ENCODE measurements at places on chromosomes 1 and 21.

DNA sequence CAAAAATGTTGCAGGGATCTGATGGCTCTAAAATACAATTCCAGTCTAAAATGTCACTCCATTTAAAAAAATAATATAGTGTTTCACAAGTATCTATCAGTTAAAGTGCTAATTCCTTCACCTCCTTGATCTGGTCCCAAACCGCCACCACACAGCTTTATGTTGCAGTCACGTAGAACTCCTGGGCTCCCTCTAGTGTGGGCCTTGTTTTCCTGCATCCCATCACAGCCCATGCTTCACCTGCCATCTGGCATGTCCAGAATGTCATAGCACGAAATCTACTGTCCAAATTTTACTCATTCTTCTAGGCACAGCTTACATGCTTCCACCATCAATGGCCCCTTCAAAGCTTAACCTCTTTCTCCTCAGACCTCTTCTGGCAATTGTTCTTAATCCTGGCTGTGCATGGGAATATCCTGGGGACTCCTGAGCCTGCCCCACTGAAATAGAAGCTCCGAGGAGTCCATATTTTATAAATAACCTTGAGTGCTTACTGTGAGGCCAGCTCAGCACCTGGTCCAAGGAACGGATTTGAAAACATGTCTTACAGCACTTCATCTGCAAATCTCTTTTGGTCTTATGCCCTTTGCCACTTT is 15.5 kb downstream of the FYB2 start:
- DNase-seq = peak; percentile 22

DNA sequence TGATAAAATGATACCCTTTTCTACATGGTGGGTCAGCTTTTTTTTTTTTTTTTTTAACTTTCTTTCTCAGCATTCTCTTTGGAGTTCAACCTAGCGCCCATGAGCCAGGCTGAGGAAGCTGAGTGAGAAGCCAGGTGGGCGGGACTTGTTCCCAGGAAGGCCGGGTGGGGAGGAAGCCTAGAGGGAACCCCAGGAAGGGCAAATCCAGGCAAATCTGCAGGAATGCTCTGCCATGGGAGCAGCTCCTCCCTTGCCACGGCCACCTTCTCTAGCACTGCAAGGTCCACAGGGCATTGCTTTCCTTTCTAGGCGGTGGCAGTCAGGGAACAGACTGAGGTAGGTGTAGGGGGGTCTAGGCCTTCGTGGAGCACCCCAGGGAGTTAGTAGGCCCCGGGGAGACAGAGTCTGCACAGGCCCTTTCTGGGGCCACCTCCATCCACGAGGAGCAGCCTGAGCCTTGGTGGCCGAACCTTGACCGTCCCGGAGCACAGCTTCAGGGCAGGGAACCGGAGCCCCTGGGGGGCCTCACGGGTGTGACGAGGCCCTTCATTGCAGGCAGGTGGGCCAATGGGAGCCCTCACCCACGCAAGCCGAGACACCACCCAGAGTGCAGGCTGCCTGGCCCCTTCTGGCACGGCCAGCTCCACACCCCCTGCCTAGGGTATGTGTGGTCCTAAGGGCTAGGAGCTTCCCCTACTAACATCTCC is 18.2 kb upstream of the CCDC27 start:
- DNase-seq = no peak

- no peak for DNase-seq
Observed at GRCh38 chr1:43279161-43279560, 6.2 kb downstream of the C1orf210 start.

DNA sequence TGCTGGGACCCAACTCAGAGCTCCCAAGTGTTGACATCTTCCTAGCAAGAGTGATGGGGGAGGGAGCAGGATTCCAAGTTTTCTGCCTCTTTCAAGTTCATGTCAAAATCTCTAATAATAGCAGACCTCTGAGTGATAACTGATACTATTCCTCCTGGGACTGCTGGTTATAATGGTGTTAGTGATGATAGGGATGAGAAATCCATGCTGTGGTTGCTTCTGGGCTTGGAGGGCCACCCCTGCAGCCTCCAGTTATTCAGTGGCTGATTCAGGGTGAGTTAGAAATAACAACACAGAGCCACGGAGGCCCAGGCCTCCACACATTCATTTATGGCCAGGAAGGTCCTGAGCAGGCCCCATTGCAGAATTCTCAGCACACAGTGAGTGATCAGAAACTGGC is 40.6 kb upstream of the ARTN start:
- no peak for DNase-seq

- no peak for DNase-seq
Observed at GRCh38 chr1:202405928-202406327, 57.4 kb downstream of the PPP1R12B start.

DNA sequence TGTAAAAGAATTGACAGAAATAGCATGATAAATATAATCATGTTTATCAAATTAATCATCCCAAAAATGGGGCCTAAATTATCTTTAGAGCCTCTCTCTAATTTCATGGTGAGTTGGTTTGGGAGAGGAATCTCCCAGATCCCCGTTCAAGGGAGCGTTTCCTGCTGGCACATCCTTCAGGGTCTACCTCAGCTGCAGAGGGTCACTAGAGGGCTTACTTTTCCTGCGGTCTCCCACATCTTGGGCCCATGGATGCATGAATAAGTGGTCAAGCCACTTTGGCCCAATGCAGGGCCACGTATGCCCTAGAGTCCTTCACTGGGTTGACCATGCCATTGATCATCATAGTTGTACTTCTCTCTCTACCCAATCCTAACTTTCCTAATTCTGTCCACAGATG is 164.1 kb downstream of the USP25 start:
- DNase-seq = no peak

DNA sequence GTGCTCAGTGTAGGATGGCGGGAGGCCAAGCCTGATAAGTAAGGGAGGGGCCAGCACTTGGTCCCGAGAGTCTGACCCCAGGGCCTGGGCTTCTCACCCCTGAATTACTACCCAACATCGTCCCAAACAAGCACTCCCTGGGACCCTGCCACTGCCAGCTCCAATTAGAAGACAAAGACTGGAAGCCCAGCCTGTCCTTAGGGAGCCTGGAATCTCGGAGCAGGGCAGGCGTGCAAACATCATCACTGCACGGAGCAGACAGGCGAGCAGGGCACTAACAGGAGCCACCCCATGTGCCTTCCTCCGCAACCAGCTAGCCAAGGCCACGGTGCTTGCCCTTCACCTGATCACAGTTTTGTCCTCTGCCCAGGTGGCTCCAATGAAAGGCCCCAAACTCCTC is 23.2 kb downstream of the KCNAB2 start:
- no peak for DNase-seq

DNA sequence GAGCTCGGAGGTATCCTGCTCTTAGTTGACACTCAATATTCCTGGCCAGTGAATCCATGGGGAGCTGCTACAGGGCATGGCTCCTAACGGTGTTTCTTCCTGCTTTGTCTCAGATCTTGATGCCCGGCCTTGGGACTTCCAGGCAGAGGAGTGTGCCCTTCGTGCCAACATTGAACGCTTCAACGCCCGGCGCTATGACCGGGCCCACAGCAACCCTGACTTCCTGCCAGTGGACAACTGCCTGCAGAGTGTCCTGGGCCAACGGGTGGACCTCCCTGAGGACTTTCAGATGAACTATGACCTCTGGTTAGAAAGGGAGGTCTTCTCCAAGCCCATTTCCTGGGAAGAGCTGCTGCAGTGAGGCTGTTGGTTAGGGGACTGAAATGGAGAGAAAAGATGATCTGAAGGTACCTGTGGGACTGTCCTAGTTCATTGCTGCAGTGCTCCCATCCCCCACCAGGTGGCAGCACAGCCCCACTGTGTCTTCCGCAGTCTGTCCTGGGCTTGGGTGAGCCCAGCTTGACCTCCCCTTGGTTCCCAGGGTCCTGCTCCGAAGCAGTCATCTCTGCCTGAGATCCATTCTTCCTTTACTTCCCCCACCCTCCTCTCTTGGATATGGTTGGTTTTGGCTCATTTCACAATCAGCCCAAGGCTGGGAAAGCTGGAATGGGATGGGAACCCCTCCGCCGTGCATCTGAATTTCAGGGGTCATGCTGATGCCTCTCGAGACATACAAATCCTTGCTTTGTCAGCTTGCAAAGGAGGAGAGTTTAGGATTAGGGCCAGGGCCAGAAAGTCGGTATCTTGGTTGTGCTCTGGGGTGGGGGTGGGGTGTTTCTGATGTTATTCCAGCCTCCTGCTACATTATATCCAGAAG is 16.7 kb downstream of the ALX3 start:
- no peak for DNase-seq

DNA sequence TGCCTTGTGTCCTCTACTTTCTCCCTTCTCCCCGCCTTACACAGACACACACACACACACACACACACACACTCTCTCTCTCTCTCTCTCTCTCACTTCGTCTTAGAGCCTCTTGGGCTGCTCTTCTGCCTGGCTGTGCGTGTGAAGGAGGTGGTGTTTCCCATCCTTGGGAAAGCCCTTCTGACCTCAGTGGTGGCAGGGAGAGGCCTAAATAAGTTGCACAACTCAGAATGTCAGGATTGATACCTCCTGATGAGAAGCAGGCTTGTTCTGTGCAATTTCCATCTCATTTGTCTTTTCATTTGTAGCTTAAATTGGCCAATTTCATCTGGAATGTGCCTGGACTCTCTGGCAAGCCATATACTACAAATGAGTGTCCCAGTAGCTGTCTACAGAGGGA is 25.0 kb downstream of the LRRN2 start:
- DNase-seq = no peak

DNA sequence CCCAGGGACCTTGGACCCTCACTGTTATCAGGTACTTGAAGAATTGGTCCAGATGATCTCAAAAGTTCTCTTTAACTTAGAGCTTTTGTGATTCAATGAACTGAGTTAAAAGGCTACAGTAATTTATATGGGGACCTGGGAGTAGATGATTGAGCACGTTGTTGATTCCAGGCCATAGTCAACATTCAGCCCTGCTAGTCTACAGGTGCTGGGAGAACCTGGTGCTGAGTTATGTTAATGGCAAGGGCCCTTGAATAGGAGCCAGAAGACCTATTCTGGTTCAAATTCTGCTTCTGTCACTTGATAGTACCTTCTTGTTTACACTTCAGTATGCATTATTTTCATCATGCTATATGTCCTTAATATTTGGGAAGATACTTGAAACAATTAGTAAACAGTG is 11.2 kb downstream of the DYRK3 start:
- no peak for DNase-seq

DNA sequence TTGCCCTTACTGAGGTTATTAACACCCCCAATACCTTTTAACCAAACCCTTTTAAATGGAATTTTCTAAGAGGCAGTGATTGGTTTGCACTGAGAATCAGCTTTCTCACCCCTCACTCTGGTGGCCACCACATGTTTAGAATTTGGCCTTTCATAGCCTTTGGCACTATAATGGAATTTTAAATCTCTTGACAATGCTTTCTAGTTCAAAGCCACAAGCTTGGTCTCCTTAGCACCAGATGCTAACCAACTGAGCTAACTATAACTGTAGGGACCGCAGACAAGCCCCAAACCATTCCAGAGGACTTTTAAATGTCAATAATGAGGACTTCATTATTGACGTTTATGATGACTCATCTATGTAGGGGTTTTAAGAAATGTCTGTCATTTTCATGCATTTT is 238.7 kb upstream of the SNX7 start:
- DNase-seq = no peak

GRCh38 chr1:69540052-69540451 is 27.7 kb upstream of the LRRC7 start:
- DNase-seq = no peak

GRCh38 chr21:42608446-42608845 is 45.0 kb upstream of the PDE9A start:
- no peak for DNase-seq

GRCh38 chr1:28099050-28099769 is 10.8 kb upstream of the EYA3 start:
- DNase-seq = no peak
